ENCODE measurements at places on chromosomes 1 and 21.

DNA sequence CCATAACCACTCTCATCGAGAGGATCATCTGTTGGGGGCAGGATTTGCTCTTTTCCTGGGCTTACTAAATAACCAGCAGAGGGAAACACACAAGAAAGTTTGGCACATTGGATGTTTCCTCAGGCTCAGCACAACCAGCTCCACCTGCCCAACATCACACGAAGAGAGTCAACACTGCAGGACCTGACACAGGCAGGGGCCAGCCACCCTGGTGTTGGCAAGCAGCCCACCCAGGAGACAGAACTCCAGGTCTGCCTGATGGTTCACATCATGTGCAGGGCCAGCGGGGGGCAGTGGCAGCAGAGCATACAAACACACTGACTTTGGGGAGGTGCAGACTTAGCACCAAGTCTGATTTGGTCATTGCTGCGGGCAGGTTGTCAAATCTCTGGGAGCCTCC, 182.3 kb upstream of the GALNT2 start:
- no peak for DNase-seq

DNA sequence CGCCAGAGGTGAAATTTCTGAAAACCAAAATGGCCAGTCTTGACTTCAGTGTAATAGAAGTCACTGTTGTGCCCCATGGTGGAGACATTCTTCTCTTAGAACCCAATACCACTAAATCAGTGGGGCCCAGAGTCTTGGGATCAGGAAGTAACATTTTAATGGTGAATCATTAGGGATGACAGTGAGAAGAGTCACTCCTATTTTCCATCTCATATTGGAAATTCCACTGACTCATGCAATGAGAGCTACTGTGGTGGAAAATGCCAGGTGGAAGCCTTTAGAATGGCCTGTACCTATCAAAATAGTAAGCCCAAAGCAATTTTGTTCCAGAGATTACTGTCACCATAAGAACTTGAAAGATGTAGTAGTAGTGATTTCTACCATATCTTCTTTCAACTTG, 20.6 kb upstream of the PPM1J start:
- DNase-seq: no peak

- no peak for DNase-seq
Observed at GRCh38 chr1:56188221-56188620, 391.1 kb downstream of the PLPP3 start.

GRCh38 chr21:38983560-38983959, 177.8 kb downstream of the ETS2 start:
- DNase-seq: no peak

DNA sequence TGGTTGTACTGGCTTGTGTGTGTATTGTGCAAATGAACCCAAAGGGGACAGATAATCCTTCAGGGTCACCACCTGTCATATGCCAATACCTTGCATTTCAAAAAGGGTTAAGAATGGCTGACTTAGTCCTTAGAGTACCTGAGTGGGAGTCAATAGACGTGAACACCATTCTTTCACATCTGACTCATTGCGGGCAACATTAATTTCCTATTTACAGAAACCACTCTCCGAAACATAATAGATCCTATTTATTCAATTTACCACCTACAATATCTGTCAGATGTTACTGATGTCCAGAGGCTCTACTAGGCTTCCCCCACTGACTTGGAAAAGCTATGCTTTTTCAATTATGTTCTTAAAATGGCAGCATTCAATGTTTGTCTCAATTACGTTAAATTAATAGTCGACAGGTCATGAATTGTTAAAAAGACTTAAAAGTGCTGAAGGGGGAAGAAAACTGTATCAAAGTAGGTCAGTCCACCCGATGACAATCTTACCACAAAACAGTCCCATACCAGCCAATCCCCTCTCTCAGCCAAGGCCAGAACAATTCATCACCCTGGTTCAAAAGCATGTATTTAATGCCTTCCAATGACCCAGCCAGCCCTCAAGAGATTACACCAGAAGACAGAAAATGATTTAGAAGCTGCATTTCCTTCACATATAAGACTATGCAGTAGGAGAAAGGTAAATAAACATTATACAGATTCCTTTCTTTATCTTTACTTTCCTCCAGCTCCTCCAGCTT, 48.6 kb upstream of the PLA2G2C start:
- no peak for DNase-seq

- no peak for DNase-seq
Observed at GRCh38 chr1:219442611-219443061, 170.3 kb downstream of the ZC3H11B start.

- DNase-seq: no peak
Observed at GRCh38 chr1:165351863-165352441, 4.6 kb downstream of the LMX1A start.

DNA sequence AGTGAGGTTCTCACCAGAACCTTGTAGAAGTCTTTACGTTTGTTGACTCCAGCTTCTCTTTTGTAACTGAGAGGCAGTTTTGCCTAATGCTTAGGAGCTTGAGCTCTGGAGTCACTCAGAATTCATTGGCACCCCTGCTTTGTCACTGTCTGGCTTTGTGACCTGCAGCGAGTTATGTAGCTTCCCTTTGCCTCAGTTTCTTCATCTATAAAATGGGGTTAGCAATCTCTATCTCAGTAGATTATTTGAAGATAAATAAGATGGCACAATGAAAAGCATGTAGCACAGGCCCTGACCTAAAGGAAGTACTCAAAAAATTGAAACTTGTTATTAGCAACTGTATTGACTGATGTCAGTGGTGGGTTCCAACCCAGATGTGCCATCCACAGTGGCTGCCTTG, 8.1 kb downstream of the DHDDS start:
- no peak for DNase-seq

GRCh38 chr21:35163411-35163810, 114.3 kb upstream of the RUNX1 start:
- no peak for DNase-seq

GRCh38 chr1:161427733-161428516, 60.2 kb upstream of the CFAP126 start:
- no peak for DNase-seq

GRCh38 chr1:41028034-41028642, 6.6 kb upstream of the SLFNL1 start:
- no peak for DNase-seq

GRCh38 chr21:25186273-25186672, 421.0 kb downstream of the MRPL39 start:
- no peak for DNase-seq

DNA sequence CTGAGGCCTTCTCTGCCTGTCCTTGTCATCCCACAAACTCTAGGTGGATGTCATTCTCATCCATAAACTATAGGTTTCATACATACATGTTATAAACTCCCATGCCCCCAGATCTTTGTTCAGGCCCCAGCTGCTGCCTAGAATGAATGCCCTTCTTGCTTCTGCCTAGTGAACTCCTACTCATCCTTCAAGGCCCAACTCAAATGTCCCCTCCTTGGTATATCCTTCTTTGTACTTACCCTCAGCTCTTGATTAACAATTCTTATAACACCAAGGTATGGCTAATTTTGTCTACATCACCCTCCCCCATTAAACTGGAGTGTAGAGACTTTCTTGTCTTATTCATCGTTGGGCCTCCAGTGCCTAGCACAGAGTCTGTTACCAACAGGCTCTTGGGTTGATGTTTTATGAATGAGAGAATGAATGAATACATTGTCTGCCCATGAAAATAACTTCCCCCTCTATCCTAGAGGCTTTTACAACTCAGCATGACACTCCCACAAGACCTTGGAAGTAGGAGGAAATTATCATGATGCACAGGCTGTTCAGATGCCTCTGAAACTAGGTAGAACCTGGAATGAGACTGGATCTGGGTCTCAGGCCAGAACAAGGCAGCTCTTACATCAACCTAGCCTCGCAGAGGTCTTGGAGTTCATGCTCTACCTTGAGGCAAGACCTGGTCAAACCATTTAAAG, 26.9 kb downstream of the EPHB2 start:
- DNase-seq: no peak

- no peak for DNase-seq
Observed at GRCh38 chr1:47465605-47466004, 27.8 kb downstream of the FOXD2 start.

DNA sequence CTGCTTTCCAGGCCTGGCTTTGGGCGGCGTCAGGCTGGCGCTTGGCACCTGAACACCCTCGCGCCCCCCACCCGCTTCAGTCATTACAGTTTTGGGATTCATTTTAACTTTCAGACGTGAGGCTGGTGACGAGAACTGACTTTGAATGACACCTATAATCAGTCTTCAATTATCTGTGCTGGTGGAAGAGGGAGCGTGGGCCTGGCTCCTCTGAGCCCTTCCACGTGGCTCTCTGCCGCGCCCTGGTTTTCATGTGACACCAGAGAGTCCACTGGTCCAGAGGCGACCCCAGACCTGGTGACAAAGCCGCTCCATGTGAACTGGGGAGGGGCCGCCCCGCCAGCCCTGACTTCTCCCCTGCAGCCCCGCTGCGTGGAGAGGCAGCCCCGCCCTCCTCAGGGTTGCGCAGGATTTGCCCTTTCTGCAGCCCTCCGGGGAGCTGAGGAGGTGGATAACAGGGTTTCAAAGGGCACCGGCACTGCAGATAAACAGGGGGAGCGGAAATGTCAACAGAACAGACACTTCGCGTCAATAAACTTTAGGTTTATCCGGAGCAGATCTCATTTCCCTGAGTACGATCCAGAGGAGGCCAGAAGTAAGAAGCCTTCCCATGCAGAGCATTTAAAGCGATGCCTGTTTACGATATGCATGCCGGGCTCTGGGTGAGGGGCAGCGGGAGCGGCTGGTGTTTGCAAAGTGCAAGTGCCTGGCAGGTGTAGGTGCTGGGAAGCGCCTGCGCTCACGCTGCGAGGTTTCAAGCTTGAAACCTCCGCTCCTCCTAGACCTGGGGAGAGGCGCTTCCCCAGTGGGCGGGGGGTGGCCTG, 56.4 kb downstream of the AJAP1 start:
- DNase-seq: no peak

- DNase-seq: no peak
Observed at GRCh38 chr1:53336146-53336545, 8.3 kb upstream of the LRP8 start.

DNA sequence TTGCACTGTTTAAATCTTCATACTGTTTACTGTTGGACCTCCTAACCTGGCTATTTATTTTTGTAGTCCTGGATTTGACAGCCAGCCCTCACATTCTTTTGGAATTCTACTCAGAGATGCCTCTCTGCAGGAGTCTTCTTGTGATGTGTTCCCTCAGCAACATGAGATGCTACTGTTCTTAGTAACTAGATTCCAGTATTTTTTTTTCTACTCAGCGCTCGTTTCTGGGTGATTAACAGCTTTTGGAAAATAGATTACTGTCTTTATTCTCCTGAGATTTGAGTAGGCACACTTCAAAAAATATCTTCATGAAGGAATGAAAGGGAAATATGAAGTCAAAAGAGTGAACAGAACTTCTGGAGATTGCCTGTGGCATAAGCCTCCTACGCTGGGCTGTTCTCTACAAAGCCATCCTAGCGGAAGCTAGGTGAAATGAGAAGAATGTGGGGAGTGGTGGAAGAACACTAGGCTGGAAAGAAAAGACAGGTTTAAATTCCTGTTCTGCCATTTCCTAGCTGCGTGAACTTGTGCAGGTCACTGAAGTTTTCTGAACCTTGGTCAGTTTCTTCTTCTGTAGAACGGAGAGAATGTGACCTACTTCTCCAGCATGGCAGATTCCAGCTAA, 75.9 kb downstream of the LRRC8C start:
- no peak for DNase-seq

DNA sequence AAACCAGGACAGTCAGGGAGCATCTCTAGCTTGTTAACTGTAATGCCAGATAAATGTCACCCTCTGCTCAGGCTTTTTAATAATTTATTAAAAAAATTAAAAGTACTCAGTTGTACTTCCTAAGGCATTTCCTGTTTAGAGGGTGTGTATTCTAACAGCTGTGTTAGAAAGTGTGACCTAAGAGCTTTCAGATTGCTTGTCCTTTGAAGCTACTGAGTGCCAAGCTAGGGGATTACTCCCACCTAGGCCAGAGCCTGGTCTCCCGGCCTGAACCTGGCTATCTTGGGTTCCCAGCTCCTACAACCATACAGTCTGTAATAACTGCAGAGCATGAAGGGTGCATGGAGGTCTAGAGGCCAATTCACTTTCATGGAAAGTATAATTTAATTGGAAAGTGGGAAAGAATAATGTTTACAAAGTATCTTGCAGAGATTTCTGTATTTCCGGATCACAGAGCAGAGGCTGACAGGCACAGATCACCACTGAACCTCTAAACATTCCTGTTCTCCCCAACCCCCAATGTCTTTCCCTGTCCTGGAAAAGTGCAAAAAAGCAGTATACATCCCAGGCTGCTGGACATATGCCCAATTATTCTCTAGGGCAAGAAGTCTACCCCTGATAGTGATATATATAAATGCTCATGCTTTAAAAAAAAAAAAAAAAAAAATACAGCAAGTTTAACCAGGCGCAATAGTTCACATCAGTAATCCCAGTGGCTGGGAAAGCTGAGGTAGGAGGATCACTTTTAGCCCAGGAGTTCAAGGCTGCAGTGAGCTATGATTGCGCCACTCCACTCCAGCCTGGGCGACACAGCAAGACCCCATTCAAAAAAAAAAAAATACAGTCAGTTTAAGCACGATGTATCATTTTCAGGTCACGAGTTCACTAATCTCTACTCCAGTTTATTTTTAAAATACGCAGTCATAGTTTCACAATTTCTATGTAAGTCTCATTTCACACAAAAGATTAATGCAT, 36.7 kb upstream of the RAP1A start:
- DNase-seq: no peak

DNA sequence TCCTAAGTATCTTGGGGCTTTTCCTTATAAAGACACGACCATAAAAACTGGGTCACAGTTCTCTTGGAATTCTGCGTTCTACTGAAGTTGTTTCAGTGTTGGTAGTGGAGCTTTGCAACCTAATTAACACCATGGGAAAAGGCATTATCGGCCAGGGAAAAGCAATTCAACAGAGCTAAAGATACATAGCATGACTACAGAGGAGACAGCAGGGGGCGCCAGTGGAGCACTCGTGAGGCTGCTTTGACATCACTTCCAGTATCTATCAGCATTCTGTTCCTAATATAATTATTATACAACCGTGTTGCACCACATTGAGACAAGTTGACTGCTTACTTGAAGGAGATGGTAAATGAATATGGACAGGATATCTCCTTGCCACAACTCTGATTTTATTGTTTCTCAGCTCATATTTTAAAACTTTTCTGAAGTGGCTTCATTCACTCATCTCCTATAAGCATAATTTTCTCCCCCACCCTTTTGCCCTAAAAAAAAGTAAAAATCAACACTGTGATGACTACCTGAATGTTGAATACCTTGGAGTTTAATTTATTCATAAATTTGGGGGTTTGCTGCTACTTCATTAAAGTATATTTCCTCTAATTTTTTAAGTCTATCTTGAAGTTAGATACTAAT, 39.4 kb downstream of the ZP4 start:
- DNase-seq: no peak
